ENCODE measurements at places on chromosomes 3 and 15.

GRCh38 chr3:195124378-195124992 lies 146.5 kb downstream of the XXYLT1 start:
- no peak for DNase-seq

DNA sequence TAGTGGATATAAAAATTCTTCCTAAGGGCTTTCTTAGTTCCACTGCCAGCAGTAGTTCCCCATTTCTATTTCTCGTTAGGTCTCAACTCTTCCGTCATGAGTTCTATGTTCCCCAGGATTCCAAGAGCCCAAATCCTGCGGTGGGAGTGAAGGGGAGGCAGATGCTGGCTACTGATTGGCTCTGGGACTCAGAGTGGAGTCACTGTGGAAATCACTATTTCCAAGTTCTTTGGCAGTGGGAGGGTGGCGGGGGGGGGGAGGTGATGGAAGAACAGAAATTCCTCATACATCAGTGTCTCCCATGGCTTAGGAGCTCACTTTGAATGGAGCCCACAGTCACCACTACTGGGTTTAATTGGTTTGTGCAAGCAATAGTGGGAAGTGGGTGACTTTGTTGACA lies 5.6 kb downstream of the CCR1 start:
- DNase-seq, result no peak

GRCh38 chr3:72068621-72069020 lies 283.7 kb upstream of the PROK2 start:
- no peak for DNase-seq

- no peak for DNase-seq
Measured at GRCh38 chr15:20349774-20350498, 191.7 kb downstream of the GOLGA6L6 start.

GRCh38 chr15:58361273-58361759 lies 70.5 kb upstream of the LIPC start:
- peak; percentile 53 for DNase-seq

DNA sequence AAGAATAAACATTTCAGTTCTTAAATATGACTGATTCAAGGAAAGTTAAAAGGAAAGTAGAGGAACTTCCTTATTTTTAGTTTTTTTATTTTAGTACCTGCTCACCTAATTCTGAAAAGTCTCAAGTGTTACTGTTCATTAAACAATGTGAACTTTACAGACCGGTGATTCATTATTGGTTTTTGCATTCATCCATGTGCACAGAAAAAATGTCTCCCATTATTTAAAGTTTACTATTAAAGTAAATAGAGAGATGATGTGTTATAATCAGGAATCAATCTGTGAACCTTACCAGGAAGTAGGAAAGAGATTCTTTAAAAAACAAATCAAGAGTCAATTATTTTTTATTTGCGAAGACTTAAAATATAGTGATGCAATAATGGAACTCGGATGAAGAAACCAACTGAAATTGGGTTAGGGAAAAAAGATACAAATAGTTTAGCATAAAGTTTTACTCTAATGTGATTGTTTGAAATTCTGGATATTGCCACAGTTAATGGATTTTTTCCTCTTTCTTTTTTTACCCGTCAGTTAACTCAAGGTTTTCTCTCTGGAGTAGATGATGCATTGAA lies 119.4 kb upstream of the SAMMSON start:
- DNase-seq, result no peak

DNA sequence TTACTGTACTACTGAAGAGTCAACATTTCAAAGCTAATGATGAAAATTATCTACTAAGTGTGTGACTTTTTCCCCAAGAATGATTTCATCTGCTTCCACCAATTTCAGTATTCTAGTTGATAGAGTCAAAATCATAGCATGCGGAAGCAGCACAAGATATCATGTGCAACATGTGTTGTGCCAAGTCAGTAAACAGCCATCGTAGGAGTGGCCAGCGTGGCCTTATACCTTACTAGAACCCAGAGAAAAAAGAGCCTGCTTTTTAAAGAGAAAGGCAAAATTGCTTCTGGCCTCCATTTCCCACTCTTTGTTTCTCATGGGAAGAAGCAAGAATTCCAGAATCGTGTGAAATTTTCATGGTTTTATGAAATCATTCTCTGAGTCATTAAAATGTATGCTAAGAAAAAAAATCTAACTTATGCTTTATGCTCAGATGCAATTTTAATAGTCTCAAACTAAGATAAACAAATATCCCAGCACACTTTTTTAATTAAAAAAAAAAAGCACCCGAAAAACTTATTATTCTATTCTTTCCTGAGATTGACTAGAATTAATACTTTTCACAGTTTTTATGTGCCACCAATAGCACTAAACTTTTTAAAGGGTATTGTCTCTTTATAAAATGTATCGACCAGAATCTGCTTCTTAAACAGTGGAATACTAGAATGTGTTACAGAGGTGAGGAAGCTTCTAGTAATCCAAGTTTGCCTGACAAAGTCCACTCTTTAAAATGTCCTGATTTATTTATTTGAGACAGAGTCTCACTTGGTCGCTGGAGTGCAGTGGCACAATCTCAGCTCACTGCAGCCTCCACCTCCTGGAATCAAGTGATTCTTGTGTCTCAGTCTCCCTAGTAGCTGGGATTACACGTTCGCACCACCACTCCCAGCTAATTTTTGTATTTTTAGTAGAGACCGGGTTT lies 87.3 kb downstream of the MBNL1 start:
- no peak for DNase-seq

DNA sequence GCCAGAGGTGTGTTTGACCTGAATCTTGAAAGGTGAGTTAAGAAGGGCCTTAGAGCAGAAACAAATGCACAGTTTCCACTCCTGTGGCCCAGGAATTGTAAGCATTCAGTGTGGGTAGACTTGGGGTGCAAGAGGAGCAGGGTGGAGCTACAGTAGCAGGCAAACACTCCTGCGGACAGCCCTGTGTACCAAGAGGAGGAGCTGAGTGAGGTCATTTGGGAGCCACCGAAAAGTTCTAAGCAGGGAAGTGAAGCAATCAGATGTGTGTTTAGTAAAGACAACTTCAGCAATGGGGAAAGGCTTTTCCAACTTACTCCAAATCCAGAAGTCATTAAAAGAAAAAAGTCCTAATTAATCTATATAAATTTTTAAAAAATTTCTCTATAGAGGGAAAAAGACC lies 99.3 kb downstream of the ARHGEF26 start:
- DNase-seq, result no peak

GRCh38 chr15:39491886-39492490 lies 88.9 kb upstream of the THBS1 start:
- no peak for DNase-seq

GRCh38 chr3:72475258-72476138 lies 372.7 kb downstream of the SHQ1 start:
- no peak for DNase-seq

- no peak for DNase-seq
Measured at GRCh38 chr3:25804676-25805075, 14.8 kb downstream of the OXSM start.

- no peak for DNase-seq
Measured at GRCh38 chr3:172612871-172613678, 89.8 kb upstream of the TNFSF10 start.

- DNase-seq, result peak; percentile 62
Measured at GRCh38 chr3:42651248-42652091, 2.0 kb upstream of the ZBTB47 start.

GRCh38 chr15:38624244-38625205 lies 59.9 kb upstream of the RASGRP1 start:
- DNase-seq, result no peak

DNA sequence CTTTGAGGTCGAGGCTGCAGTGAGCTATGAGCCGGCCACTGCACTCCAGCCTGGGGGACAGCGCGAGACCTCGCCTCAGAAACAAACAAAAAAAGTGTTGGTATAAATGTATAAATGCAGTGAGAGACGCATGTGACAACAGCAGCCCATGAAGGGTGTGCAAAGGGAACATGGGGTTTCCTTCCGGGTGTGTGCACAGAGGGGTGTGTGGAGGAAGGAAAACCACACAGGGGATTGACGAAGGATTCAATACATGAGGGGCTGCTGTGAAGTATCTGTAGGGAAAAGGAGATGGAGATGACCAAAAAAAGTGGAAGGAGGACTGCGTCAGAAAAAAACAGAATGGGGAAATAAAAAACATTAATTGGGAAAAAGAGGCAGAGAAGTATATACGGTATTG lies 1.1 kb downstream of the MTFMT start:
- no peak for DNase-seq

GRCh38 chr3:150217691-150218090 lies 190.4 kb upstream of the TSC22D2 start:
- no peak for DNase-seq

GRCh38 chr15:76138436-76138835 lies 78.7 kb downstream of the TMEM266 start:
- no peak for DNase-seq

- DNase-seq, result peak; percentile 68
Measured at GRCh38 chr3:14371573-14372474, 30.6 kb upstream of the SLC6A6 start.

GRCh38 chr3:50817756-50818529 lies 143.2 kb downstream of the DOCK3 start:
- no peak for DNase-seq

DNA sequence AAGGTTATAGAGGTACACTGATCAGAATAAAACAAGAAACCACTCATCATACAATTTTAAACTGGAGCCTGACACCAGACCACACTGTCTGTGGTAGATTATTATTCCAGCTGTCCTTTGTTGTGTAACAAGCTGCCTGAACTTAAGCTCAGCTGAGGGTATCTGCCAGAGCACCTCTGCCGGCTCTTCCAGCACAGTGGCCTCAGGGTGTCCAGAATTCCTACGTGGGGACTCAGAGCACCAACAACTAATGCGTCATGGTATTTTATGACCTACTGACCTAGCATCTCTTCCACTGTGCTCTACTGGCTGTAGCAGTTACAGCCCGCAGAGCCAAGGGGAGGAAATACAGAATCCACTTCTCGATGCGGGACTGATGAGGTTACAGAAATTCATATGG lies 15.6 kb upstream of the RAF1 start:
- DNase-seq, result peak; percentile 79

- no peak for DNase-seq
Measured at GRCh38 chr3:176795891-176796290, 401.4 kb downstream of the TBL1XR1 start.

DNA sequence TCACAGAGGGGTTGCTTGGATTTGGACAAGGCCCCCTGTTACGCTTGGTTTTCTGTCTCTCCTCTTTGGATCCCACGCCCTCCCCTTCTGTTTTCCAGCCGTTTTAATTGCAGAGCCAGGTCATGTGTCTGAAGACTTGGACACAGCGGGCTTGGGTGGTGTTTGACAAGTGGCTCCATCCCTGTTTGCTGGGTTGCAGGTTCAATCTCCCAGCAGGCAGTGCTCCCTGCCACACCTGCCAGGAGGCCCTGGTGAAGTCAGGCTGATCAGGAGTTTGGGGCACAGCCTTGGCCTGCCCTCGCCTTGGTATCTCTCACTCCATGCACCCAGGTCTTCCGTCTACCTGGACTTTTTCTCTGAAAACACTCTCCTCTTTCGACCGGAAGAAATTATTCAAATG lies 59.0 kb downstream of the PLXNA1 start:
- DNase-seq, result no peak

GRCh38 chr15:63250312-63250965 lies 27.0 kb upstream of the APH1B start:
- DNase-seq, result peak; percentile 84

DNA sequence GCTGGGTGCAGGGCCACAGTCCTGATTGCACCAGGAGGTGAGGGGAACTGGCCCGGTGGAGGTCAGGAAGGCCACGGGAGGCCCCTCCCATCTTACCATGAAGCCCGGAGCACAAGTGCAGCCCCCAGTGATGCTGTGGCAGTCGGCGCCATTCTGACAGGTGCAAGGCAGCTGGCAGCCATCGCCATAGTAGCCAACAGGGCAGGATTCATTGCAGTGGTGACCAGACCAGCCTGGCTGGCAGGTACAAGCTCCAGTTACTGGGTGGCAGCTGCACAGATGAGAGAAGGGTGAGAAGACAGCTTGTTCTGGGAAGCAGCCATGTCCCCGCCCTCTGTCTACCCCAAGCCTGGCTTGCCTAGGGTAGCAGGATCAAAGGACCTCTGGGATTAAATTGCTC lies 88.2 kb downstream of the RAB11A start:
- no peak for DNase-seq

Measured in T1000 (cell line).